IPS DF 19.7 (cell line): ENCODE measurements at places on chromosomes 16 and 17.

- no peak for DNase-seq
Measured at GRCh38 chr16:56923481-56924091, 8.4 kb upstream of the HERPUD1 start.

DNA sequence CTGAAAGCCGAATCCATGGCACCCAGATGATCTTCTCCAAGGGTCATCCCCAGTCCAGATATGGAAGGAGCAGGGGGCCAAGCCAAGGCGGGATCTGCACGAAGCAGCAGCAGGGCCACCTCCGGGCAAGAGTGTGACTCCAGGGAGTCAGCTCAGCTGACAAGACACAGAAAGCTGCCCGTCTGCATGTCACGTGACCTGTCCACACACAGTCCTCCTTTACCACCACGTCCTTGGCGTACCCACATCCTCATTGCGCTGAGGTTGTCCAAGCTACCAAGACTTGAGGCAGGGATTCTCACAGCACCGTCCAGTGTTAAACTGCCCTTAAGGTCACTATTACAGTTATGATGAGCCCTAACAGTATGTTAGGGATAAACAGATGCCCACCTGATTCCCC, 11.3 kb upstream of the CYTH1 start:
- no peak for DNase-seq

DNA sequence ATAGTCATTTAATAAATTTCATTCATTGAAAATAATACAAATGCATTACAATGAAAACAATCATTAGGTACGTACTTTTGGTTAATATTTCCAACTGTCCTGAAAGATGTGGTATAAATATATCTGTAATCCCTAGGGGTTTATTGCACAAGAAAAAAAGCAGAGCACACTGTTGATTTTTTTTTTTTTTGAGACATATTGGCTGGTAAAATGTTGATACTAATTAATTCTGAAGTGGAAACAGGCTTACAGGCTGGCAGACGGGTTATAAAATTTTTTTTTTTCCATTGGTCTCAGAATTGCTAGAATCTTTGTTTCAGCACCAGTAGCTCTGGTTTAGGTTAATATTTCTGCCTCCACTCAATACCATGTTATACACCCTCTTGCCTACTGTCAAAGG, 193.6 kb downstream of the MAP2K6 start:
- no peak for DNase-seq

DNA sequence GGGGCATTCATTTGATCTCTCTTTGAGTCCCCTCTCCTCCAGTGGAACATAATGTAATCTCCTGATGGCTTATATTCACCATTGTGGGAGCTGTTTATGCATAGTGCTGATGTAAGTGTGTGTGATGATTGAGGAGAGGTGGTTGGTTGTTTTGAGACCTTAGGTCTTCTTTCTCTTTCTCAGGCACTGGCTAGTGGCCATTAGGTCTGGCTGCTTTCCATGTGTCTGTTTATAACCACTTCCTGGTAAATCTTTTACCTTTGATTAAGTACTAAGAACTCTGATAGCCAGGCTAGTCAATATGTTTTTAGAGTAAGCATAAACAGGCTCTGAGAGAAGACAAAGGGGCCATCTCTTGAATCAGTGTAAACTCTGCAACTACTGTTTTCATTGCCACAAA, 27.9 kb downstream of the VAT1L start:
- no peak for DNase-seq

DNA sequence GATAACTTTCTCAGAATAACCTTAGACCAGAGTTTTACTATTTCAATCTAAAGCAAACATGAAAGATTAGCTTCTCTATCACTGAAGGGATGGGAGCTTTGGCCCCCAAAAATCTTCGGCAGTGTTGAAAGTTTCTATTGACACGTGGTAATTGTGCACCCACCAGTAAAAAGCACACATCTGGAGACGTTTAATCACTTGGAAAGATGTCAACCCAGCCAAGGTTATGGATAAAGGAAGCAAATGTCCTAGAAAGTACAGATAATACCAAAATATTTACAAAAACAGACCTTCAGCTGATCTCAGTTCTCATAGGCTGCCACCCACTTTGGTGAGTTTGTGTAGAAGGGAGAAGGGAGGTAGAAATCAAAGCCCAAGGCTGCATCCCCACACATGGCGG, 5.3 kb downstream of the MYCBPAP start:
- DNase-seq: no peak

DNA sequence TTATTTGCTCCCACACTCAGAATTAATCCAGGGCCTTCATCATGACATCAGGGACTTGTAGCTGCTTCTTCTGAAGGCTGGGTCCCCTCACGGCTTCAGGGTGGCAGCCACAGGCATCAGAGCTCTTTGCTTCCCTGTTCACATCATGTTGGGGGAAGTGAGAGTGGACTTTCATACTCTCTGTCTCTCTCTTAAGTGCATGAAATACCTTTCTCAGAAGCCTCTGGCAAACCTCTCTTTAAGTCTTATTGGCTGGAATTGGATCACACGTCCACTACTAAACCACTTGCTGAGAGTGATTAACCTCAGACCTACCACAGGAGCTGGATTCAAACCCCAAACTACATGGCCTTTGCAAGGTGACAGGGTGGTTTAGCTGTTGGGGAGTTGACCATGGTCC, 17.7 kb upstream of the SALL1 start:
- no peak for DNase-seq

GRCh38 chr17:64778240-64779097, 116.4 kb upstream of the SMURF2 start:
- no peak for DNase-seq

- DNase-seq: no peak
Measured at GRCh38 chr17:77893144-77894044, 65.1 kb upstream of the TNRC6C start.

GRCh38 chr16:27515874-27516353, 33.8 kb downstream of the GTF3C1 start:
- DNase-seq: peak; percentile 20

DNA sequence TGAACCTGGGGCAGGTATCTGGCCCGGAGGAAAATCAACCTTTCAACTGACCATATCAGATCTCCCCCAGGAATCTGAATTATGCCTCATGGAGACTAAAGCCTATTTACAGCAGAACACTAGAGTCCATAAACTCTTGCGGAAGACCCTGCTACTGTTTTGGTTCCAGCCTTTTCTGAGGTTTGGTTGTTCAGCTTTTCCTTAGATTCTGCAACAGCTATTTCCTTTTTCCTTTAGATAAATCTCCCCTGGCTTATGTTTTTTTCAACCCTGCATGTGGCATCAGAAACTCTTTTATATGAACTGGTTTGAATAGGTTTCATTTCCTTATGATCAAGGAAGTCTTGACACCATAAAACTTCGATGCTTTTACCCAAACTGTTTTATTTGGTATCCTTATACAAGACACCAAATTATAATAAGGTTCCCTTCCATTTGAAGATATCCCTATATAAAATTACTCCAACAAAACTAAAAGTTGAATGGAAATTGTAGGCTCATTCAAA, 13.1 kb downstream of the SPOP start:
- no peak for DNase-seq

- no peak for DNase-seq
Measured at GRCh38 chr17:80095844-80096475, 5.4 kb upstream of the GAA start.

- no peak for DNase-seq
Measured at GRCh38 chr16:48948911-48949310, 332.7 kb downstream of the CBLN1 start.

GRCh38 chr17:38766341-38766740, 13.8 kb downstream of the PSMB3 start:
- no peak for DNase-seq

GRCh38 chr17:73151916-73152632, 12.7 kb upstream of the SSTR2 start:
- DNase-seq: no peak

- no peak for DNase-seq
Measured at GRCh38 chr16:76668207-76668725, 391.1 kb downstream of the CNTNAP4 start.

- DNase-seq: no peak
Measured at GRCh38 chr17:39738568-39738901, 797 bp downstream of the GRB7 start.

DNA sequence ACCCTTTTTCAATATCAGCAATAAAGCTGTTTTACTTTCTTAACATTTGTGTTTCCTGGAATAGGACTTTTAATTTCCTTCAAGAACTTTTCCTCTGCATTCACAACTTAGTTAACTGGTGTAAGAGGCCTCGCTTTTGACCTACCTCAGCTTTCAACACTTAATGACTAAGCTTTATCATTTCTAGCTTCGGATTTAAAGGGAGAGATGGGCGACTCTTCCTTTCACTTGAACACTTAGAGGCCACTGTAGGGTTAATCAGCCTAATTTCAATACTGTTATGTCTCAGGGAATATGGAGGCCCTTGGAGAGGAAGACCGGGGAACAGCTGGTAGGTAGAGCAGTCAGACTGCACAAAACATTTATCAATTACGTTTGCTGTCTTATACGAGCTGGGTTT, 4.7 kb downstream of the SYNRG start:
- DNase-seq: no peak

GRCh38 chr16:67279296-67280089, at the start of gene PLEKHG4:
TSS of gene PLEKHG4 (plus strand) at chr16:67279532. CDS start at chr16:67280045, 513 bp downstream.
- no peak for DNase-seq

DNA sequence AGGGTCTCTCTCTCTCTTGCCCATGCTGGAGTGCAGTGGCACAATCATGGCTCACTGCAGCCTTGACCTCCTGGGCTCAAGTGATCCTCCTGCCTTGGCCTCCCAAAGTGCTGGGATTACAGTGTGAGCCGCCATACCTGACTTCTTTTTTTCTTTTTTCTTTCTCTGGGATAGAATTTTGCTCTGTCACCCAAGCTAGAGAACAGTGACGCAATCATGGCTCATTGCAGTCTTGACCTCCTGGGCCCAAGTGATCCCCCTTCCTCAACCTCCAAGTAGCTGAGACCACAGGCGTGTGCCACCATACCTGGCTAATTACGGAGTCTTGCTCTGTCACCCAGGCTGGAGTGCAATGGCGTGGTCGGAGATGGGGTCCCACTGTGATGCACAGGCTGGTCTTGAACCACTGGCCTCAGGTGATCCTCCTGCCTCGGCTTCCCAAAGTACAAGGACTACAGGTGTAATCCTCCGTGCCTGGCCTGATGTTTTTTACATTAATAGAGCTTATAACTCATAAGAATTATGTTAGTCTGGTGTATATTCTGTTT, 76.5 kb downstream of the BCAS3 start:
- no peak for DNase-seq

- no peak for DNase-seq
Measured at GRCh38 chr17:60169921-60170817, 20.4 kb downstream of the CA4 start.

DNA sequence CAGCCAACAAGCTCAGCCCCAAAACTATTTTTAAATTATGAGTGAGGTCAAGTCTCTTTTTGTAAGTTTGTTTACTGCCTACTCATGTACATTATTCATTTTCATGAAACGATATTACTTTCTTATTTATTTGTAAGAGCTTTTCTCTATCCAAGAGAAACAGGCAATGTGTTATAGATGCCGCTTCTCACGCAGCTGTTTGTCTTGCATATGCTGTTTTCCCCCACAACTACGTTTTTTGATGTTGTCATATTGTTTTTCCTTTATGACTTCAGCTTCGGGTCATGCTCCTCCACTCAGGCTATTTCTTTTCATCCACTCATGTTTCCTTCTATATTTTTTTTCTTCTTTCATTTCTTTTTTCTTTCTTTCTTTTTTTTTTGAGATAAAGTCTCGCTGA, 20.0 kb downstream of the ITGAE start:
- no peak for DNase-seq

- DNase-seq: peak; percentile 74
Measured at GRCh38 chr17:29219378-29220047, 27.1 kb upstream of the CRYBA1 start.

GRCh38 chr16:88449267-88449561, 3.9 kb upstream of the ZFPM1 start:
- no peak for DNase-seq

- no peak for DNase-seq
Measured at GRCh38 chr16:5845046-5845445, 747.5 kb upstream of the EEF2KMT start.

GRCh38 chr16:31148281-31148728, 1.6 kb downstream of the PRSS36 start:
- DNase-seq: no peak

- no peak for DNase-seq
Measured at GRCh38 chr16:1100084-1100800, 4.2 kb upstream of the C1QTNF8 start.

- DNase-seq: no peak
Measured at GRCh38 chr17:76452660-76453430, at the start of gene UBE2O. TSS of gene UBE2O (minus strand) at chr17:76453152. CDS start at chr17:76453141, 11 bp downstream.

- DNase-seq: no peak
Measured at GRCh38 chr17:80110447-80110812, 9.0 kb downstream of the GAA start.

DNA sequence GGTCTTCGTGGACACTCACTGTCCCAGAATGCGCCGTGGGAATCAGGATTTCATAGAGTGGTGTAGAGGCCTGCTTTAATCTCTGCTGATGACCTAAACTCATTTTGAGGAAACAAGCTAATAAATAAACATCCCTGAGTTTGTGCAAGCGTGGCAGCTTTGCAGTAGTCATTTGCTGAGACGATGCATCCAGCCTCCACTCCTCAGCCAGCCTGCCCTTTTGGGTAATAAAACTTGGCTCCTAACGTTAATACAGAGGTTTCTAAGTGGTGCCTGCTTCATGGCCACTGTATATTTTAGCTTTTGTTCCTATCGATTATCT, 1.3 kb downstream of the DGKE start:
- DNase-seq: no peak

DNA sequence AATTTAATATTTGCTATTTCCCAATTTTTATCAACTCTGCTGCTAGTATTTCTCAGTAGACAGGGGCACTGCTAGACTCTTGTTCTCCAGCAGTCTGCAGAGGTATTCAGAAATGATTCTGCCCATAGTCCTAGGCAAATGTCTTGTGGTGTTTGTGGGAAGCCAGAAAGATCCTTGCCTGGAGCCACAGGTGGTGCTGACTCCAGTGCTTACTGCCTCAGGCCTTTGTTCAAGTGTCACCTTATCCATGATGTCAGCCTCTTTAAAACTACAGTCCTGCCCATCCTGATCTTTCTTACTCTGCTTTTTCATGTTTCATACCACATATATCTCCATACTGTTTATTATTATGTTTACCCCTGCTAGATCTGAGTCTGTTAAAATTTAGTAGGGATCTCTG, 26.5 kb downstream of the ZSWIM7 start:
- no peak for DNase-seq

- DNase-seq: peak; percentile 80
Measured at GRCh38 chr17:78253946-78254672, 22.7 kb downstream of the TMEM235 start.

DNA sequence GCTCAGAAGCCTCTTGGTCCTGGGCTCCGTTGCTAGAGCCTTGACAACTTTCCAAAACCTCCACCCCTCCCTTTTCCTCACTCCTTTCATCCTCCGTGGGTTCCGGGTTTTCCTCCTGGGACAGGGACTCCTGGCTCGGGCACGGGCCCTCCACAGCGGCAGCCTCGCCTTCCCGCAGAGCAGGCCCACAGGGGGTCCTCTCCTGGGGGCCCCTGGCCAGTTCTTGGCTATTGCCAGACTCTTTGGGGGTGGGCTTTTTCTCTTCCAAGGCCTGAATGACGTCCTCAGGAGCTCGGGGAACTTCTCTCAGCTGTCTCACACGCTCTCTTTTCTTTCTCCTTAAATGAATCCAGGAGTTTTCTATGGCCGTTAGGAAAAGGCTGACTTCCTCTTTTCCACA, 19.3 kb upstream of the MNT start:
- DNase-seq: no peak

- DNase-seq: no peak
Measured at GRCh38 chr17:54269881-54270280, 447.2 kb downstream of the KIF2B start.
